Bronchial epithelial cell (primary cell): ENCODE measurements at places on chromosomes 7 and 10.
A peak's percentile ranks its signal among the peaks of the same experiment; 100 is the strongest.

DNA sequence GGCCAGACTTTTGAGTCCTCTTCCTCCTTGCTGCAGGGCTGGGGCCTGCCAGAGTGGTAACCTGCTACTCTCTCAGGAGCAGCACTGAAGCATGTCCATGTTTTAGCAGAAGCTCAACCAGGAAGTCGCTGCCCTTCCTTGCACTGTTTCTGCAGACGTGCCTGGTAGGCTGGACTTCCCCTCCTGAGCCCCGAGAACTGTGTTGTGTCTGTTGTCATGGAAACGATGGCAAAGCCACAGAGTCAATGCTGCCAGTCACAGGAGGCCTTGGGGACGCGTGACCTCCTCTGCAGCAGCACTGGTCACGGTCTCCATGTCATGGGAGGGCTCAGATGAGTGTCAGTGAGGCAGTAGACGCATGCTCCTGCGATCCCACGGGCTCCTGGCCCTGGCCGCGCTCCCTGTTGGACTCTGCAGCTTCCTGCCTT, 145.5 kb downstream of the FANK1 start:
- peak; percentile 38 for DNase-seq

- peak; percentile 64 for DNase-seq
Measured at GRCh38 chr7:130986261-130986690, 252.3 kb upstream of the KLF14 start.

GRCh38 chr7:36064676-36065075, 88.4 kb upstream of the EEPD1 start:
- no peak for DNase-seq

- DNase-seq = peak; percentile 89
Measured at GRCh38 chr10:33913194-33913593, 578.7 kb upstream of the NRP1 start.

GRCh38 chr7:132653366-132653930, 77.2 kb upstream of the PLXNA4 start:
- DNase-seq = no peak

- peak; percentile 80 for DNase-seq
Measured at GRCh38 chr10:97518301-97519043, 19.7 kb downstream of the UBTD1 start.

DNA sequence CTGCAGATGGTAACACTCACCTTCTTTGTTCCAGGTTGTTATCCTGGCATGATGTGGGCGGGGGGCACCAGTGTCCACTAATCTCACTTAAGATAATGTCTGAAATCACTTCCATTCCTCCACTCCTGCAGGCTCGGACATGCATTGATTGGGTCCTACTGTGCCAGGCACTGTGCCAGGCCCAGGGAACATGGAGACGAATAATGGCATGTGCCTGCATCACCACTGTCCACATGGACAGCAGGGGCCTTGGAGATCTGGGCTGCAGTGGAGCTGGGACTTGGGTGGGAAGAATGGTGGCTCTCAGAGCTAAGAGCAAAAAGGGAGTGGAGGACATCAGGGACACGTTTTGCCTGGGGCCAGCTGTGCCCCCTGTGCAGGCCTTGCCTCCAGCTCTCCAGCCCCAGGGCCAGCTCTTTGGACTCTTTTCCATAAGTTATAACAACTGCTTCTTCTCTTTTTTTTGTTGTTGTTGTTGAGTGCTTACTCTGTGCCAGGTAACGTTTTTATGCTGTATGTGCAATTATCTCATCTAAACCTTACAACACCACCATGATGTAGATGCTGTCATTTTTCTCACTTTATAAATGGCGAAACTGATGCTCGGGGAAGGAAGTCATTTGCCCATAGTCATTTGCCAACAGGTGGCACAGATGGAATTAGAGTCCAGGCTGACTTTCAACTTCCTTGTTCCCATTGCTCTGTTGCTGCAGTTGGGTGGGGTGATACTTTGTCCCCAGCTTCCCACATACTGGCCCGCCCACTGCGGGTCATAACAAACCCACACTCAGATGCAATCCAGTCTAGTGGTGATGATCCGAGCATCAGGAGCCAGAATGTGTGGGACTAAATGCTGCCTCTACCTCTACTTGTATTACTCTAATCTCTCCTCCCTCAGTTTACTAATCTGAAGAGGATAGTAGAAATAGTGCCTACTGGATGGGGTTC, 19.1 kb downstream of the PLPP4 start:
- no peak for DNase-seq

DNA sequence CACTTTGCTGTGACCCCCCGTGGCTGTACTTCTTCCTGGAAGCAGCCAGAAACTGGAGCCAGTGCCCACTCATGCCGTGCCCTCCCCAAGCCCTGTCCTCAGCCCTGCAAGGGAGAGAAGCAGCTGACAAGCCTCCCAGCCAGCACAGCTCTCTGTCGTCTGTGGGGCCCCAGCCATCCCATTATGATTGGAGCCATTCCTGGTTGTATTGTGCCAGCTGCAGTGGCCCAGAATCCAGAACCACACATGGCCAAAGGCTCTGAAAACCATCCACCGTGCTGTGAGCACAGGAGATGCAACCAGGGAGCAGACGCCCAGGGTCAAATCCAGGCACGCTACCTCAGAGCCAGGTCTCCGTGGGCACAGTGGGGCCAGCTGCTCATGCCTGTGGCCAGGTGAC, 18.7 kb downstream of the GRID2IP start:
- DNase-seq = no peak

DNA sequence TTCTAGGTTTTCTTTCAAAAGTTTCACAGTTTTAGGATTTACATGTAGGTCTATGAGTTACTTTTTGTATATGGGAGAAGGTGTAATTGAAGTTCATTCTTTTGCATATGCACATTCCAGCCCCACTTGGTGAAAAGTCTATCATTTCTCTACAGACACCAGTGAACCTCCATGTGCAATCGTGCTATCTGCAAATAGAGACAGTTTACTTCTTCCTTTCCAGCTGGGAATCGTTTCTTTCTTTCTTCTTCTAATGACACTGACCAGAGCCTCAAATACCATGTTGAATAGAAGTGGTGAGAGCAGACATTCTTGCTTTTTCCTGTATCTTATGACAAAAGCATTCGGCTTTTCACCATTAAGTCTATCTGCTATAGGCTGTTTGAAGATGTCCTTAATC, 122.7 kb downstream of the ARHGAP22 start:
- DNase-seq = no peak

DNA sequence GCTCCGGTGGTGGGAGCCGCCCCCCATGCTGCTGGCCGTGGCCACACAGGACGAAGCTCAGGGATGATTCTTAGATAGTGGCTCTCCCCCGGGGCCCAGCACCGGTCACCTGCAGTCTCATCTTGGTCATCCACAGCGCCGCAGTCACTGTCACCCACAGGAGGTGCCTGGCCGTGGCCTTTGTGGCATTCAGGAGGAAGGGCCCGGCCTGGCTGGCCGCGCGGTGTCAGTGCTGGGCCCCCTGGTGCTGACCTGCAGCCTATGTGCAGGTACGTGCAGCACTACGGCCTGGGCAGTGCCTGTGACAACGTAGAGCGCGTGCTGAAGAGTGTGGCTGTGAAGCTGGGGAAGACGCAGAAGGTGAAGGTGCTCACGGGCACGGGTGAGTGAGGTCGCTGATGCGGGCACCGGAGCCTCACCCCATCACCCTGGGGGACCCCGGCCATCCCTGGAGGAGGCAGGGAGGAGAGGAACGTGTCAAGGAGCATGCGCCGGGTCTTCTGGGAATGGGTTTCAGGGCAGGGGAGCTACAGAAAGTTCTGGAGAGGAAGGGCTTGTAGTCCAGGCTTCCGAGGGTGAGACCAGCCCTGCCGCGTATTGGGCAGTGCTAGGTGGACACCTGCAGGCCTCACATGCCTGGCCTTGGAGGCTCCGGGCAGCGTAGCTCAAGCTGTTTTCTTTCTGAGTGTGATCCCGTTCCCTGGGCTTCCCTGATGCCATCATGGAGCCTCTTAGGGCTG, 5.0 kb downstream of the SPRN start:
- DNase-seq = no peak

GRCh38 chr10:8499312-8499711, 444.8 kb downstream of the GATA3 start:
- DNase-seq = no peak

GRCh38 chr7:139033346-139034114, 2.3 kb downstream of the ZC3HAV1L start:
- DNase-seq = no peak

- DNase-seq = peak; percentile 79
Measured at GRCh38 chr10:61757525-61758397, 95.0 kb downstream of the CABCOCO1 start.

DNA sequence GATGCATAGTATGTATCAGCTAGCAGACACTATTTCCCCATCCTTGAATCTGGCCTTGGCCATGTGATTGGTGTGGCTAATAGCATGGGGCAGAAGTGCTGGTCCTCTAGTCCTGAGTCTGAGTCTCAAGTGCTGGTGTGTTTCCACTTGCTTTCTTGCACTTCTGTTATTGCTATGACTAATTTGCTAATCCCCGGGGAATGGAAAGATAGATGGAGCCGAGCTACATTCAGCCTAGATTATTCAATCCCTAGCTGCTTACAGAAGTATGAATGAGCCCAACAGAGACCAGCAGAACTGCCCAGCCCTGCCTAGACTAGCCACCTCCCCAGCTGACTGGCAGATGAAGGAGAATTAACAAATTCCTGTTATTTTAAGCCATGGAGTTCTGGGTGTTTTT, 53.2 kb upstream of the SYPL1 start:
- DNase-seq = peak; percentile 23

- DNase-seq = no peak
Measured at GRCh38 chr10:71278691-71279588, 40.1 kb upstream of the SLC29A3 start.

- no peak for DNase-seq
Measured at GRCh38 chr7:43071604-43072003, 40.8 kb upstream of the HECW1 start.

- DNase-seq = no peak
Measured at GRCh38 chr10:1120801-1121211, 64.6 kb downstream of the WDR37 start.

DNA sequence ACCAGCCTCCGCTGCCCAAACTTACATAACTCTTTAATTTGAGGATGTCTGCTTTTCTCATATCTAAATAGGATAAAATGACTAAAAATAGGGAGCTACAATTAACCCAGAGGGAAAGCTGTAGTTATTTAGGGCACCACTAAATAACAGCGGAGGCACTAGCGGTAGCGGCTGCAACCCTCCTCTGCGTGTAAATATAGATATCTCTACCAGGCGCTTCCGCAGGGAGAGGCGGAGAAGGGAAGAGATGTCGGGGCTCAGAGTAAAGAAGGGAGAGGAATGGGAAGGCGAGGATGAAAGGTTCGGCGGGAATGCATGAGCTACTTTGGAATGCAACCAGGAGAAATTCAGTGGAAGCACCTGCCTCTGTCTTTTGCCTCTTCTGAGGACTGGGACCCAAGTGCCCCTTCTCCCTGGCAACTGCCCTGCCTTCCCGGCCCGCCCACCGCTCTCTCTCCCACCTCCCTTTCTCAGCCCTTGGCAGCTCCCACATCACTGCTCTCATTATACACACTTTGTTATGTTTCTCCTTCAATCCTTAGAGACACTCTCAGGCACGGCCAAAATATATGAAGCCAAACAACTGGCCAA, 698.3 kb downstream of the PARD3 start:
- no peak for DNase-seq

DNA sequence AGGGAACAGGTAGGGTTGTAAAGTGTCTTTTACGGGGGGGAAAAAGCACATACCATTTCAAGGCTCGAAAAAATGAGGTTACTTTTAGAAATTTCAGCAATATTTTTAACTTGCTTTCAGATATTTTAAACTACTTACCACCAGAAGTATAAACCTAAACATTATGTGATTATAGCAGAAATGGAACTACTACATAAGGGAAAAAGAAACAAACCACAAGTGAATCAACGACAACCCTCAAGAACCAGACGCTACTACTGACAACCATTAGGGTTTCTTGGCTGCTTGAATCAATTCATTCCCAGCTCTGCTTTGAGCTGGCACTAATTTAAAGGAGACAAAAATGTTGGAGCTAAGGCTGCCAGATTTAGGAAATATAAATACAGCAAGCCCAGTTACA, 80.1 kb downstream of the ZFAND4 start:
- no peak for DNase-seq

DNA sequence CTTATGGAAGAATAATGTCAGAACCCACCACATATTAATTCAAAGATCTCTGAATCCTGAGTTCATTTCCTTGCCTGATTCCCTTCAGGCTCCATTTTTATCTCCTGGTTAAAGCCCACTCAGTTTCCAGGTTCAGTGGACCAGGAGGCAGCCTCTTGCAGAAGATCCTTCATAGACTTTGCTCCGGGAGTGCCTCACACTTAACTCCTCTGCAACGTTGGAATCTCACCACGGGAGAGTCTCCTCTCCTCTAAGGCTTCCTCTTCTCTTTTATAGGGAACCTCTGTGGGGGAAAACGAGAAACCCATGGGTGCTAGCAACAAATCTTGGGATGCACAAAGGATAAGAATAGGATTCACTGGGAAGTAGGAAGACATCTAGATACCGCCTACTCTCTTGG, 1.7 kb upstream of the BLOC1S2 start:
- no peak for DNase-seq

DNA sequence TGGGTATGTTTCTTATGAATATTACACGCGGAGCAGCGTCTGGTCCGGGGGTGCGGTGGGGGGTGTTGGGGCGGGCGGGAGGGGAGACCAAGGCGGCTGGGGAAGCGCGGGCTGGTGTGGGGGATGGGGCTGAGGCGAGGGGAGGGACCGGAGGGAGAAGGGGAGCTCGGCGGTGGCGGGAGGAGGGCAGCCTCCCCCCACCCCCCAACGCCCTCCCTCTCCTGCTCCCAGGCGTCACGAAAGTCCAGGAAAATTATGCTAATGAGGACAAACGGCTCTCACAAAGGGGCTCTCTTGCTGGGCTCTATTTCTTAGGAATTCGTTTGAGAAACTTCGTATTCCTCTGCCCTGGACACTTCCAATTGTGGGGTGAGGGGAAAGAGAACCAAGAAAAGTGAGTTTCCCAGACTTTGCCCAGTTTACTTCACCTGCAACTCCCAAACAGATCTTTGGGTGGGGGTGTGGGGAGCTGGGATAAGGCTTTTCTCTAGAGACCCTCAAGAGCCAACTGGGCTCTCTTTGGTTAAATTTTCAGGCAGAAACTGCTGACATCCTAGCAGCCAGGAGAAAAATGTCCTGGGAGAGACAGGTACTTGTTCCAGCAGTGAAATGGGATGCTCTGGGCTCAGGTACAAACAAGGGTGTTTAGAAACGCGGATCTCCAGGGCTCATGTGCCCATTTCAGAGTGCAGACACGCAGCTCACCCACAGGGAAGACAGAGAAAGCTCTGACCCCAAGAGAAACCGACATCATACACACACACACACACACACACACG, 11.7 kb upstream of the HOXA2 start:
- DNase-seq = no peak

DNA sequence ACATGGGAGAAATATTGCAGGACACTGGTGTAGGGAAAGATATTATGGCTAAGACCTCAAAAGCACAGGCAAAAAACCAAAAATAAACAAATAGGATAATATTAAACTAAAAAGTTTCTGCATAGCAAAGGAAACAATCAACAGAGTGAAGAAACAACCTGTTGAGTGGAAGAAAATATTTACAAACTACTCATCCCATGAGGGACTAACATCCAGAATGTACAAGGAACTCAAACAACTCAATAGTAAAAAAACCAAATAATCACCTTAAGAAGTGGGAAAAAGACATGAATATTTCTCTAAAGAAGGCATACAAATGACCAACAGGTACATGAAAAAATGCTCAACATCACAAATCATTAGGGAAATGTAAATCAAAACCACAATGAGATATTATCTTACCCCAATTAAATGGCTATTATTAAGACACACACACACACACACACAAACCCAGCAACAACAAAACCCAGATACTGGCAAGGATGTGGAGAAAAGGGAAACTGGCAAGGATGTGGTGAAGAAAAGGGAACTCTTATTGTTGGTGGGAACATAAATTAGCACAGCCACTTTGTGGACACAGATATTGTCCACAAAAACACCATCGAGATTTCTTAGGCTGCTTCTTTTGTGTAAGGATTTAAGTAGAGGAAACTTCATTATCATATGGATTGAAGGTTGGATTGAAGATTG, 9.8 kb upstream of the RAB18 start:
- DNase-seq = no peak
